ENCODE measurements at places on chromosomes 13 and 19.
A peak's percentile ranks its signal among the peaks of the same experiment; 100 is the strongest.

DNA sequence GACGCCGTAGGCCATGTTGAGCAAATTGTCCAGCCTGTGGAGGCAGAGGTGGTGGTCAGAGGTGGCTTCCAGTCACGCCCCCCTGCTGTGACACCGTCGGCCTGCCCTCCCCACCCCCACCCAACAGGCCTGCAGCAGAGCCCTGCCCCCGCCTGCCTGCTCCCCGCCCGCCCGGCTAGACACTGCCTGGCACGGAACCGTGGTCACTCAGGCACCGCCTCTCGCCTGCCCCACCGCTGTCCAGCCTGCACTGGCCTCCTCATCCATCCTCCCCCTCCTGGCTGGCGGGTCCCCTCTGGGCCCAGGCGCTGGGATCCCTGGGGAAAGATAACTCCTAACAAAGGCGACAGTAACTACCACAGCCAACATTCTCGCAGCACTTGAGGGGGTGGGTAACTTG is 21.7 kb downstream of the PRKCSH start:
- DNase-seq = no peak

DNA sequence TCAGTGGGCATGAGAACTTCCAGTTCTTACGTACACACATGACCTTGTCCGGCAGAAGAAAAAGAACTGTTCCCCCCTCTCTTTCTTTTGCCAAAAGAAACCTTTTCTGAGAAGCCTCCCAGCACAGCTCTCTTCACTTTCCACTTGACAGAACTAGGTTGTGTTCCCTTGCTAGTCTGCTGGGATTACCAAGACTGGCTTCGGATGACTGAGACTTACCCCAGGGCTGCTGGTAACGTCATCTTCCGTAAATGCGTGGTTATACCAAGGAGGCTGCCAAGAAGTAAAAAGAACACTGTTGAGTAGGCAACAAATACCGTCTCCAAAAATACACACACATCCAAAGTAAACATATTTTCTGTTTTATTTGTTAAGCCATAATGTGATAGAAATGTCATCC is 908.2 kb downstream of the EFNB2 start:
- DNase-seq = no peak

- DNase-seq = no peak
Measured at GRCh38 chr13:21613791-21614190, 9.8 kb upstream of the MICU2 start.

DNA sequence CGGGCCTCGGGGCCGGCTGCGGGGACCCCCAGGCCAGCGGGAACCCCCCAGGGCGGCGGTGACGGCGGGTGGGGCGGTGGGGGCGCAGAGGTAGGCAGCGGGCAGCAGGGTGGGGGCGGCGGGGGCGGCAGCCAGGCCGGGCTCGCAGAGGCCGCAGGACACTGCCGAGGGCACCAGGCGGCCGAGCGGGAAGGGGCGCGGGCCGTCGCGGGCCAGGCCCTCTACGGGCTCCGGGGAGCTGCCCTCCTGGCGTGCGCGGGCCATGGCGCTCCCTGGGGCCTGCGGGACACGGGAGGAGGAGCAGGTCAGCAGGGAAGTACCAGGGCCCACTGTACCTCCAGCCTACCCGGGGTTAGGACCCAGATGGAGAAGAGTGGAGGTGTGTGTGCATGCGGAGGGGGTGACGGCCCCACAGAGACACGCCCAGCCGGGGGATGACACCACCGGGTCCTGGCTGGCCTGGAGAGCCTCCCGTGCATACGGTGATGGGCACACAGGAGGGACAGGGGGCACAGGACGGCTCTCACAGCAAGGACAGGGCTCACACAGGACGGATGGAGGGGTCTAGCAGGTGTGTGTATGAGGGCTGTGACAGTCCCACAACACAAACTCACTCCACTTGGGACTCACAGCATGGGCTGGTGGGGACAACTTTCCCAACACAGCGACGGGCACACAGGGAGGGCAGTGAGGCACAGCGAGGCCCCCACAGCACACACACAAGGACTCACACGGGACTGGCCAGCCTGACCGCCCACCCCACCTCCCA is 2.6 kb downstream of the BBC3 start:
- no peak for DNase-seq

DNA sequence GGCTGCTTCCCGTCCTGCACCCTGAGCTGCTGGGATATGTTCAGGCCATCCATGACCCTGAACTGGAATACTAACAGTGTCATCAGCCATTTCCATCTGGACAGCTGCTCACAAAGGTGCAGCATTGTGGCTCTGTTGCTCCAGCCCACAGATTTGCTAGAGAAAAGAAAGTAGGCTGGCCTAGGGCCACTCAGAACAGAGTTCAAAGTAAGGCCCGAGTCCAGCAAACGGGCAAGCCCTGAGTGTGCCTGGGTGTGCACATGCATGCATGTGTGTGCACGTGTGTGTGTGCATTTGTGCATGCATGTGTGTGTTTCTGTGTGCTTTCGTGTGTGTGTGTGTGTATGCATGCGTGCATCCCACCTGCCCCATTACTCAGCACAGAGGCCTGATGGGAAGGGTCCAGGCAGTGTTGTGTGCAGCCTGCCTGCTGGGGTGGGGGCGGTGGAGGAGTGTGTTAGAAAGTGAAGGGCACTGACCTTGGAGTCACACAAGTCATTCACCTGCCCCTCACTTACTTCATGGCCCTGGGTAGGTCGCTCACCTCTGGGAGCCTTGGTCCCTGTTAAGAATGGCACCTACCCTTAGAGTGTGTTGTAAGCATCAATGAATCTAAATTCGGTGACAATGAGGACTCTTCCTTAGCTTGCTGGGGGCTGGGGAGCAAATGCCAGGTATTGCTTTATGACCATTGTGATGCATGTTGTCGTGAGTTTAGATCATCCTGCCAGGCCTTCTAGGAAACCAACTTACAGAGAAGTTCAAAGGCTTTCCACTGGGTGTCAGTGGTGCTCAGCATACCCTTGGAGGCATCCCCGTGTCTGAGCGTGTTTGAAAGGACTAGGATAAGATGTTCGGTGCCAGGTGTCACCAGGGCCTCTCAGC is 53.2 kb downstream of the GPR12 start:
- no peak for DNase-seq

DNA sequence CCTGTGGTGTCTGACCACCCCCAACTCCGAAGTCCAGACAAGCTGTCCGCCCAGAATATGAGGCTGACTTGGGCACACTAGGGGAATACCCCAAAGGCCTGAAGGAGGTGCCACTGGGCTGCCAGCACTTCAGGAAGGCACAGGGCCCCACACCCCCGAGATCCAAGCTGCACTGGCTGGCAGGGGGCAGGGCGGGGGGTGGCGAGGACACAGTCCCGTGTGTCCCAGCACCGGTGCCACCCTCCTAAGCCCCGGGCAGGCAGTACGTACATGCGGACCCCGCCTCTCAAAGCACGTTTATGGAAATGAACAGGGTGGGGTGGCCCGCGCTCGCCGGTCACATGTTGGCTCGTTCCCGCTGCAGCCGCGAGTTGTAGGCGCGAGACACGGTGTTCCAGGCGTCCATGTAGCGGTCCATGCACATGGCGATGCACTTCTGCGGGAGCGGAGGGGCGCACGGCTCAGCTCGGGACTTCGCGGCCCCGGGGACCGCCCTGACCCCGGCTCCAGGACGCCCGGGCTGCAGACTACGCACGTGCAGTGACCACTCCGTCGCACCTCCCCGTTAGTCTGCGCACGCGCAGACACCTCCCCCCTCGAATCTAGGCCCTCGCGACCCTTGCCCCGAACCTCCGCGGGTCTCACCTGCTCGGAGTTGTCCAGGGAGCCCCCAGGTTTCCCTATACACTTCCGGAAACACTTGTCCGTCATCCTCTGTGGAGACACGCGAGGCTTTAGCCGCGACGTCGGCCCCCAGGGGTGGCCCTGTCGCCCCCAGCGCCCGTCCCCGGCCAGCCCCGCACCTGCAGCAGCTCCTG is 566 bp downstream of the TIMM13 start:
- peak; percentile 41 for DNase-seq

DNA sequence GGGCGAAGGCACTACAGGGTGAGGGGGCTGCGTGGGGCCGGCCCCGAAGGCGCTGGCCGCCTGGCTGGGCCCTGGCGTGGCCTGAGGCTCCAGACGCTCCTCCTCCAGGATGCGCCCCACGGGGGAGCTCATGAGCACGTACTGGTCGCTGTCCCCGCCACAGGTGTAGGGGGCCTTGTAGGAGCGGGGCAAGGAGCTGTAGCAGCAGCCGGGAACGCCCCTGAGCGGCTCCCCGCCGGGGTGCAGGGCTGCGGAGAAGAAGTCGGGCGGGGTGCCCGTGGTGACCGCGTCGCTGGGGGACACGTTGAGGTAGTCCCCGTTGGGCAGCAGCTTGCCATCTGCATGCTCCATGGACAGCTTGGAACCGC is 3.0 kb downstream of the IRS2 start:
- DNase-seq = no peak

- no peak for DNase-seq
Measured at GRCh38 chr13:27117952-27118351, 53.7 kb downstream of the USP12 start.

GRCh38 chr13:44549476-44549875 is 26.7 kb downstream of the TSC22D1 start:
- DNase-seq = no peak

DNA sequence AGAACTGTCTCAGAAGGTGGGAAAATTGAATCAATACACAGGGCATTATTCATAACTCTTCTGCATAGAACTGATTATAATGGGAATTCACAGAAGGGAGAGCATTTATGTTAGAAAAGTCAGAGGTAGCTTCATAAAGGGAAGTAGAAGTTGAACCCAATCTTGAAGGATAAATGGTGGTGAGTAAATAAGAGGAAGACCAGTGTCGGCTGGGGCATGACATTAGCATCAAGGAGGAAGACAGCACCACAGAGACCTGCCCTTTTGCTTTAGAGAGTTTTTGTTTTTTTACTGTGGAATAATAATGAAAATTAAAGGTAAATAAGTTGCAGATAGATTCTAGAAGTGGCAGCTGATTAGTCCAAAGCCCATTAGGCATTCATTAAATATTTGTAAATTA is 21.9 kb downstream of the CDC16 start:
- DNase-seq = no peak

GRCh38 chr19:52734331-52734892 is 432 bp downstream of the ZNF611 start:
- DNase-seq = no peak

DNA sequence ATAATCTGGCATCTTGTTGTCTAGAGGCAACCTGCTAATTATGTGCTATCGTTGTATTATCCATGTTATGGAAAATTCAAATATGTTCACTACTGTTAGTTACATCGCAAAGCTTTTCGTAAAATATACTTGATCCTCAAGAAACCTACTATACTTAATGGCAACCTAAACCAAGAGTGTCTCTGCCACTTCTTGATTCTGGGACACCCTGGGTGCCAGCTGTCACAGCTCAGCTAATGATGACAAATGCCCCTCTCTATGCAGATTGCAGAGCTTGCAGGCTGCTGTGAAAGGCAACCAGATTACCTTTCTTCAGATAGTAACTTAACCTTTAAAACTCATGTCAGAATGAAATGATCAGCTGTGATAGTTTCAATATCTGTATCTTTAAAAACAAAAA is 8.9 kb upstream of the MAB21L1 start:
- no peak for DNase-seq
